Bladder microvascular endothelial cell (primary cell): ENCODE measurements at places on chromosomes 3 and 15. TPM values are rescaled to one million over a fixed set of nuclear protein-coding genes. Genes with fewer than 3 reads are reported as not detected.

ISLR gene
- 0.06 and 0.32 TPM in 2 replicates for total RNA-seq

LMCD1 gene
- 20.6 and 32.2 TPM in 2 replicates for total RNA-seq

CLDN1 gene
- total RNA-seq, result 0.16 and 4.7 TPM in 2 replicates

THPO gene
- not detected in 2 replicates for total RNA-seq

GPR171 gene
- total RNA-seq, result not detected in 2 replicates

NOX5 gene
- under 0.01 TPM in 1 of 2 replicates, not detected in the other for total RNA-seq

PDE12 gene
- 9.4 and 23.3 TPM in 2 replicates for total RNA-seq

SPESP1 gene
- total RNA-seq, result 1.1 and 2.8 TPM in 2 replicates

CYP1A2 gene
- total RNA-seq, result not detected in 2 replicates

C3orf85 gene
- not detected in 2 replicates for total RNA-seq

NDN gene
- 9.9 and 26.2 TPM in 2 replicates for total RNA-seq

MB21D2 gene
- 4.7 and 6.2 TPM in 2 replicates for total RNA-seq

A4GNT gene
- not detected in 2 replicates for total RNA-seq

TRPC1 gene
- 4.2 and 10.8 TPM in 2 replicates for total RNA-seq

ZBBX gene
- total RNA-seq, result under 0.01 and 0.13 TPM in 2 replicates

SLC28A2 gene
- not detected in 2 replicates for total RNA-seq

XPC gene
- 35.8 and 60.5 TPM in 2 replicates for total RNA-seq

SLC12A1 gene
- total RNA-seq, result not detected in 2 replicates

FHIT gene
- 0.16 and 1.6 TPM in 2 replicates for total RNA-seq

KPNA4 gene
- 17.8 and 37.7 TPM in 2 replicates for total RNA-seq

MAP6D1 gene
- 0.97 and 1.2 TPM in 2 replicates for total RNA-seq

MST1 gene
- 1.1 and 4.0 TPM in 2 replicates for total RNA-seq

C2CD4A gene
- total RNA-seq, result under 0.01 and 1.3 TPM in 2 replicates

SH2D7 gene
- not detected in 2 replicates for total RNA-seq

KLHL40 gene
- total RNA-seq, result not detected in 2 replicates

IDH3A gene
- total RNA-seq, result 13.8 and 38.1 TPM in 2 replicates

OXTR gene
- 0.32 and 1.1 TPM in 2 replicates for total RNA-seq

CSNK1G1 gene
- total RNA-seq, result 17.0 and 41.1 TPM in 2 replicates

FBN1 gene
- 88.4 and 123 TPM in 2 replicates for total RNA-seq
